Activated B cell treated with CpG ODN at 0.5 μM for 24 hours (primary cell): ENCODE measurements at places on chromosomes 11 and 22.

DNA sequence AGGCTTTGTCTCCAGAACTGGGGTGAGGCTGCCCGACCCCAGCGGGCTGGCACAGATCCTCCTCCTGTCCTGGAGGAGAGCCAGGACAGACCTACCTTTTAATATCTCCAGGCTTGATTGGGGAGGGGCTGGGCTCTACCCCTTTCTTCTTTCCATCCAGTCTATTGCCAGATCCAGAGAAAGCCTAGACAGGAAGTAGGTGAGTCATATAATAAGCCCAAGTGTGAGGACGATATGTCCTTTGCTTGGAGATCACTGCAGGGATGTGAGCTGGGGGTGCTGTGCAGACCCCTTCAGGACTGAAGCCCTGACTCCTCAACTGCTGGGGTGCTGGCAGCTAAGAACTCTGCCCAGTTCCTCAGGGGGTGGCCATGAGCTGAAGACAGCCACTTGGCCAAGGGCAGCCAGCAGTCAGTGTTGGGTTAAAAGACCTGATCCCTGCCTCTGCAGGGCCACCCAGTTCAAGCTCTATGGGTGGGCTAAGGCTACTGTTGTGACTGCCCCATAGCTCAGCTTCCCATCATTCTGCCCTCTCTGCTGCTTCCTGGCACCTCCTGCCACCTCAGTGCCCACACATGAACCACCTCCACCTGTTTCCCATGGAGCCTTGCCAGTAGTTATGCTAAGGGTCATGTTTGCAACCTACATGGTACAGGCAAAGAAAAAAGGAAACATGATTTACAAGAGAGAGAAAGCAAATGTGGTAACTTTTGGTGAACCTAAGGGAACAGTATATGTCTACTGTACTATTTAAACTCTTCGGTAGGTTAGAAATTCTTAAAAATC is 8.3 kb upstream of the C22orf39 start:
- no peak for DNase-seq

DNA sequence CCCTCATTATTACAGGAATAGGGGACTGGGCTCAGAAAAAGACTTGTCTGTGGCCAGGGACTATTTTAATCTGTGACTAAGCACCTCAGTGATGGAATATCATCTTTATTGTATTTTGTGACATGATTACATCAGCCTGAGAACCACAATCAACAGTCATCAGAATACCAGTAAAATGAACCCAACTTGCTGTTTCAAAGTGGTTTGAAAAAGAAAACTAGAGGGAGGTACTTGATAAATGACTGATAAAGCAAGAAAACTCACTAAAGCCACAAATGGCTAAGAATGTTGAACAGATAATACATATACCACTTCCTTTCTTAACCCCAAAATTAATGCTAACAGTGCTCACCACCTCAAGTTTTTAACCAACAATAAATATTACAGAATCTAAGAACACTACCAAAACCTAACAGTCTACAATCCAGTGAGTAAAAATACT is 155.7 kb downstream of the ATG16L2 start:
- DNase-seq, result no peak

DNA sequence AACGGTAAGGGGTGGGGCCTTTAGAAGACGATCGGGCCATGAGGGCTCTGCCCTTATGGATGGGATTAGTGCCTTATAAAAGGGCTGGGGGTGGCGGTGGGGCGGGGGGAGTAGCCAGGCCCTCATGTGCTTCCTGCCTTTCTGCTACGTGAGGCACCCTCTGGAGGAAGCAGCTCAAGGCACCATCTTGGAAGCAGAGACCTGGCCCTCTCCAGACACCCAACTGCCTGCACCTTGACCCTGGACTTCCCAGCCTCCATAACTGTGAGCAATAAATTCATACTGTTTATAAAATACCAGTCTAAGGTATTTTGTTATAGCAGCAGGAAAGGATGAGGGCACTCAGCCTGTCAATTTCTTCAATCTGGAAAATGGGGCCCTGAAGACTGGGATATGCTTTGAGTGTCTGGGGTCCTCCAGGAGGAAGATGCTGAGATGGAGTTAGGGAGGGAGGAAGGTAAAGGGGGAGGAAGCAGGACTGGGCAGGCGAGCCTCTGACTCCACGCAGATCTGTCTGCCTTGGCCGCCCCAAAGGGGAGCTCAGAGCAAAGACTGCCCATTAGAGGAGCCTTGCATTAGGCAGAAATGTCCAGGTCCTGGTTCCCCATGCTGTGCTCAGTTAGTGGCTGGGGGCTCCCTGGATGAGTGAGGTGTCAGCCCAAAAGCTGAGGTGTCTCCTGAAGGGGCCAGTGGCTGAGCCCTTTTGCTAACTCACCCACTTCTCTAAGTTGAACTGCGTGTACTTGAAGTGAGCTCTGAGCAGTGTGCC is 5.3 kb downstream of the CABP2 start:
- no peak for DNase-seq

- DNase-seq, result no peak
Measured at GRCh38 chr11:133560472-133560855, 28.2 kb upstream of the OPCML start.

DNA sequence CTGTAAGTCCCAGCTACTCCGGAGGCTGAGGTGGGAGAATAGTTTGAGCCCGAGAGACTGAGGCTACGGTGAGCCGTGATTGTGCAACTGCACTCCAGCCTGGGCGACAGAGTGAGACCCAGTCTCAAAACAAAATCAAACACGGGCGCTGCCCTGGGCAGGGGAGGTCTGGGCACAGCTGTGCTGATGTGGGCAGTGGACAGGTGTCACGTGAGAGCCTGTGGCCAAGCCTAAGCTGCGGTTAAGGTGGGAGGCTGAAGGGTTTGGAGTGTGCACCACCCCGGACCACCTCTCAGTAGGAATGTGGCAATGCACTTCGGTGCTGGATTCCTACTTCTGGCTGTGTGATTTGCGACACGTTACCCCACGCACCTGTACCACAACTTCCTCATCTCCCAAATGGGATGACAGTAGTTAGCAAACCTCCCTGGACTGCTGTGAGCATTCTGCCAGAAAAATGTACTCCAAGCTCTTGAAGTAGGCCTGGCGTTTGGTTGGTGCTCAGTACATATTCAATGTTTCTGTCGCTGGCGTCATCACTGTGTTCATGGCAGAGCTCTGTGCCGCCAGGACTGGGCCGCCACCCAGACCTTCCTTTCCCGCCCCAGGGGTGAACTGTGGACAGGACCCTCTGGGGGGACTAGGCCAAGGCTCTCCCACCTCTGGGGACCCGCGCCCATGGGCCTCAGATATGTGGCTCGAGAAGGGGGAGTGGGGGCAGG is 807 bp upstream of the ZNF74 start:
- DNase-seq, result no peak

DNA sequence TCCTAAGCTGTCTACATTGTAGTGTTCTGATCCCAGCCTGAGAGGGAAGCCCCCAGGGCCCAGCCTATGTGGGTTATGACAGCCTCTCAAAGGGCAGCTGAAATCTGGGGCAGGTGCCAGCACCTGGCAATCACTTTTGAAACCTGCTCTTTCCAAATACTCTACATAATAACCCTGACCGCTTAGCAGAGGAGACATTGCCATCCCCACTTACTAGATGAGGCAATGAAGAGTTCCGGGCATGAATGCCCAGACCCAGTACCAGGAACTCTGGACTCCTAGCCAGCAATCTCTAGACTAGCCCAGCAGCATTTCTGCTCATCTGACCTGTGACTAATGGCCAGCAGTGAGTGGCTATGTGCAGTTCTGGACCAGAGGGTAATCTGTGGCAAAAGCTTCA is 412.4 kb upstream of the CADM1 start:
- DNase-seq, result no peak

- DNase-seq, result no peak
Measured at GRCh38 chr11:101091781-101092180, 37.8 kb downstream of the PGR start.

DNA sequence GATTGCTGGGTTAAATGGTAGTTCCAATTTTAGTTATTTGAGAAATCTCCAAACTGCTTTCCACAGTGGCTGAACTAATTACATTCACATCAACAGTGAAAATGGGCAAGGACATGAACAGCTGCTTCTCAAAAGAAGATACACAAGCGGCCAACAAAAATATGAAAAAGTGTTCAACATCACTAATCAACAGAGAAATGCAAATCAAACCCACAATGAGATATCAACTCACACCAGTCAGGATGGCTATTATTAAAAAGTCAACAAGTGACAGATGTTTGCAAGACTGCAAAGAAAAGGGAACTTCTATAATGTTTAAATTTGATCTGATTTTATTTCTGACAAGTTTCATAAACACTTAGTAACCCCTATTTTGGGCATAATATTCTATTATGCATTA is 537.5 kb downstream of the DLG2 start:
- DNase-seq, result no peak
